ENCODE measurements at places on chromosomes 2 and 18. TPM values are rescaled to one million over a fixed set of nuclear protein-coding genes. Genes with fewer than 3 reads are reported as not detected.

DNA sequence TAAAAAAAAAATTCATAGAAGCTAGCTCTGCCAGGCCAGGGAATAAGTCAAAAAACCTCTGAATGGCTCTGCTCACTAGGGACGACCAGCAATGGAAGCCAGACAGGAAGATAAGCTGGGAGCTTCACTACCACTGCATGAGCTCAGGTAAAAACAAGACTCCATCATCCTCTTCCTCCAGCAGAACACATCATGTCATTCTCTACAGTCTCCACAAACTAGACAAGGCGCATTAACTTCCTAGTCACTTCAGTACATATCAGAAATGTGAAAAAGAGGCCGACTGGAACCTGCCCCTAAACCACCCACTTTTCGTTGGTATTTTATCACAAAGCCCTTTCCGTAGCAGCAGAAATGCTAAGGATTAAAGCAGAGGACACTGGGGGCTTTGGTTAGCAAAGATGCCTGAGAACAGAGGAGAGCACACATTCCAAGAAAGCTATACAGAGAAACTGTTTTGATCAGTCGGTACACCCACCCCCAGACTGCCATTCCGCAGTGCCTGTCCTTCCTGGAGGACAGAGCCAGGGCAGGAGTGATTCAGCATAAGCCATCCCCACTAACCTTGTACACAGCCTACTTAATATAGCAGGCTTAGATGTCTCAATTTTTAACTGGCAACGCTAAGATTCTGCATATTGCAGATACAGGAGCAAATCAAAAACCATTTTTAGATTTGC is 53.4 kb downstream of the AAK1 start:
- ATAC-seq, result no peak

GRCh38 chr2:42932271-42933151 is 140.1 kb upstream of the HAAO start:
- no peak for ATAC-seq

DNA sequence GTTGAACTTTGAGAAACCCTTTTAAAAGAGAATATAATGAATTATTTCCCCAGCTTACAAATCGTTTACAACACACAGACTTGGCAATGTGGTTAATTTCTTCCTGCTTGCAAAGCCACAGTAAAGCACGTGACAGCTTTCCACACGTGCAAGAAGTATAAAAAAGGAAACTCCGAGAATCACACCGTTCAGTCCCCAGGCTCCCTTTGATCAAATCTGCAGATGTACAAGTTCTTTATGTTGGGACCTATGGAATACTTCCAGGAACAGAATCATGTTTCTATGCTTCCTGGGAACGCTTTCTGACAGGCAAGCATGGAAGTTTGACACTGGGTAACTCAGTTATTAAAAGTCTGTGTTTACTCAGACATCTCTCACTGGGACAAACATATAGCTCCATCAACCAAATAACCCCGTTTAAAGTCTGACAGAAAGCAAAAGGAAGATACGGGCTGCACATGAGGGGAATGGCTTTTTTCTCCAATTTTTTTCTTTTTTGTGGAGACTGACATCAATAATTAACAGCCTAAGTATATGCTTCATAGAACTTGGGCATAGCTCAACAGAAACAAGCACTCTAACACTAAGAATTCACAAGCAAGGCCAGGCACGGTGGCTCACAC is 134.8 kb downstream of the EIPR1 start:
- ATAC-seq, result no peak

- ATAC-seq, result no peak
These were observed 61.0 kb downstream of the GRB14 start for GRCh38 chr2:164560181-164560792.

RNF125 gene
- total RNA-seq, result 1.8 TPM

PRKCE gene
- total RNA-seq, result 13.1 TPM

Data from esophagus mucosa (tissue), 1 donor.